Activated naive CD8-positive, alpha-beta T cell treated with anti-CD3 and anti-CD28 coated beads, Interleukin-2, amount 10 ng/mL, durations not matched to agents 7 days and 5 days (primary cell): ENCODE measurements at places on chromosomes 6 and 20. TPM values are rescaled to one million over a fixed set of nuclear protein-coding genes. Genes with fewer than 3 reads are reported as not detected.

MEI4 gene
- total RNA-seq, result not detected

SPATS1 gene
- total RNA-seq, result not detected

DOK5 gene
- total RNA-seq, result not detected

BEND6 gene
- total RNA-seq, result not detected

HLA-DRB5 gene
- total RNA-seq, result 0.26 TPM

CCM2L gene
- total RNA-seq, result not detected

SYTL3 gene
- 65.3 TPM for total RNA-seq

- no peaks in the 10 kb centered on the region for H3K36me3 ChIP-seq
- H3K4me1 ChIP-seq, result no peaks in the 10 kb centered on the region
- H3K27ac ChIP-seq, result no peak overlapping the region
- peaks cover 2% of the 10 kb centered on the region for H3K27me3 ChIP-seq
Observed at GRCh38 chr20:54590856-54591255, 115.5 kb downstream of the DOK5 start.

- no peaks in the 10 kb centered on the region for H3K36me3 ChIP-seq
- DNase-seq, result no peak
- no peaks in the 10 kb centered on the region for H3K27me3 ChIP-seq
- H3K27ac ChIP-seq, result no peak overlapping the region
- H3K4me3 ChIP-seq, result no peak overlapping the region
- H3K4me1 ChIP-seq, result no peaks in the 10 kb centered on the region
Observed at GRCh38 chr20:15248618-15249395, 911.4 kb upstream of the FLRT3 start.

DNA sequence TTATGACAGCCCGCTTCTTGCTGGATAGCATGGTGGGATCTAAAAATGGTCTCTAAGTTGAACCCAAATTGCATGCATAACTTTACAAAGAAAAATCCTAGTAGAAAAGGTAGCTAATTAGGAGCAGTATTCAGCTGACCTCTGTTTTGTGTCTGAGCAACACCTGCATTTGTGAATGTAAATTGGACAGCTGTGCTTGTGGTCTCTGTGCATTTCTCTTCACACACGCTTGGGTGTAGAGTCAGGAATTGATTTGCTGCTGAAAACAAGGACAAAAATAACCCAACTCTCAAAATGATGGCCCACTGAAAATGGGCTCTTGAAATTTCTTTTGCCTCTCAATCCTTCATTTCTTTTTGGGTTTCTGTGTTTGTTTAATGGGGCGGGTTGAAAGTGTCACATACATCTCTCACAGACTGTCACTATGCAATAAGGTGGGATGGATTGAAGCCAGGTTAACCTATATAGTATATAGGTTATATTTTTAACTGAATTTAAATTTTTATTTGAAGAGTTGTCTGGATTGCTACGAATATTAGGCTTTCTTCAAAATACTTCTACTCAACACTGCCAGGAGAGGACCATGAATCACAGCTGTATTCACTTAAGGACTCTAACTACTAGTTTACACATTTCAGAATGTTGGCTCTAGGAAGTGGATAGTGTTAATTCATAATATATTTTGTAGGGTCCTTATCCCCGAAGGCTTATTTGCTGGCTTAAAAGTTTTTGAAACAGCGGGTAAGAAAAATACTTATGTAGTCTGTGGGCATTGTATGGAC lies 46.5 kb downstream of the SOBP start:
- H3K4me3 ChIP-seq, result no peak overlapping the region
- no peak overlapping the region for H3K27ac ChIP-seq
- no peaks in the 10 kb centered on the region for H3K36me3 ChIP-seq
- peaks cover 7% of the 10 kb centered on the region for H3K27me3 ChIP-seq
- no peaks in the 10 kb centered on the region for H3K4me1 ChIP-seq

GRCh38 chr6:35474942-35475570 lies 6.9 kb downstream of the RPL10A start:
- peaks cover 20% of the 10 kb centered on the region for H3K4me1 ChIP-seq
- H3K36me3 ChIP-seq, result peaks cover 8% of the 10 kb centered on the region
- H3K27me3 ChIP-seq, result no peaks in the 10 kb centered on the region
- DNase-seq, result no peak
- H3K27ac ChIP-seq, result no peak overlapping the region

GRCh38 chr6:55822005-55822404 lies 53.4 kb downstream of the BMP5 start:
- no peak overlapping the region for H3K4me3 ChIP-seq
- no peaks in the 10 kb centered on the region for H3K27me3 ChIP-seq
- DNase-seq, result no peak
- no peaks in the 10 kb centered on the region for H3K36me3 ChIP-seq
- no peak overlapping the region for H3K27ac ChIP-seq

DNA sequence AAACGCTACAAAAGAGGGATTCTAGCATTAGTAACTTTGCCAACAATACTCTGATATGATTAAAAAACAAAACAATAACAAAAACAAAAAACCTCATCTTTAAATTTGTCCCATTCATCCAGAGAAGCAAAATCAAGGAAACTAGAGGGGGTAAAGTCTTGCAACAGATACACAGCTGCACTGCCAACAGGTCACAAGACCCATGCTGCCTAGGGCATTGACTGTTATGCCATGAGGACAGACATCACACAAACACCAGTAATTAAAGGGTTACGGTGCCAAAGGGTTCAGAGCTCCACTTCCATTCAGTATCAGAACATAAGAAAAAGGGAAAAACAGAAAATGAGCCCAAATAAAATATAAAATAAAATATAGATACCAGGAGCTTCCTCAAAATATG lies 1.6 kb downstream of the TBC1D20 start:
- H3K36me3 ChIP-seq, result peaks cover 8% of the 10 kb centered on the region
- H3K4me3 ChIP-seq, result peak overlapping the region; percentile 94
- no peak for DNase-seq
- no peaks in the 10 kb centered on the region for H3K27me3 ChIP-seq
- peaks cover 36% of the 10 kb centered on the region for H3K4me1 ChIP-seq
- H3K27ac ChIP-seq, result no peak overlapping the region

DNA sequence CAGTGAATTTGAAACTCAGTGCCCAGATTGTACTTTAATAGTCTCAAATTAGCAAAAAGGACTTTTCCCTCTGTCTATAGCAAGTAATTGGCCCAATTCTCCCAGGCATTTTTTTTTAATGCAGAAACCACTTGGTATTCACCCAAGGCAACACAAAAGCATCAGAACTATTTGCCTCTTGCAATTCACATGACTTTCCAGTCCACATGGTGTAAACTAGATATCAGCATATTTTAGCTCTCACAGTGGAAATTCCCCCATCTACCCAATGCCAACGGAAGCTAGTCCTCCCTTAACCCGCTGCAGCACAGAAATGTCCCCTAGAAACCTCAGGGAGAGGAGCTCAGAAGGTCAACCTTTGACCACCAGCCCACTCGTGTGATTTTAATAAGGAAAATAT lies 103.4 kb upstream of the CDYL start:
- no peak overlapping the region for H3K27ac ChIP-seq
- DNase-seq, result no peak
- no peaks in the 10 kb centered on the region for H3K4me1 ChIP-seq
- H3K4me3 ChIP-seq, result no peak overlapping the region

GRCh38 chr6:79510707-79511106 lies 26.5 kb downstream of the LCA5 start:
- DNase-seq, result no peak
- H3K36me3 ChIP-seq, result no peaks in the 10 kb centered on the region
- H3K27ac ChIP-seq, result no peak overlapping the region
- no peak overlapping the region for H3K4me3 ChIP-seq

- no peaks in the 10 kb centered on the region for H3K36me3 ChIP-seq
- DNase-seq, result peak; percentile 77
- no peaks in the 10 kb centered on the region for H3K27me3 ChIP-seq
- H3K4me3 ChIP-seq, result no peak overlapping the region
Observed at GRCh38 chr20:23606652-23607049, 934 bp upstream of the CST9 start.

DNA sequence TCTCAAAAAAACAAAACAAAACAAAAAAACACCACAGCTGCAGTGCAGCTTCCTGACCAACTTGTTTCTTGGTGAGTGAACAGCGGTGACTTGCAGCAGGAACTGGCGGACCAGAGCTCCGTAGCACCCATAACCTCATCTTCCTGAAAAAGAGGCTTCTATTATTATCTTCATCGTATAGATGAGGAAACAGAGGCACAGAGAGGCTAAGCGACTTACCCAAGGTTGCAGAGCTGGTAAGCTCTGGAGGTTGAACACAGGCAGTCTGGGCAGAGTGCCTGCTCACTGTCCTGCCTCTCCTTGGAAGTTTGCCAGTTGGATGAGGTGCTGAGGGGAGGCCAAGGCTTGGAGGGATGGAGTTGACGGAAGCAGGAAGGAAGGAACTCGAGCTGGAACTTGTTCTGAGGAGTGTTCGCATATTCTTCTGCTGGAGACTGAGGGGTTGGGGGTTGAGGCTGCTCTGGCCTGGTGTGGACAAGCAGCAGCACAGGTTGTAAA lies 47.9 kb upstream of the CCDC167 start:
- DNase-seq, result no peak
- H3K36me3 ChIP-seq, result no peaks in the 10 kb centered on the region
- H3K27ac ChIP-seq, result peak overlapping the region; percentile 63
- H3K27me3 ChIP-seq, result no peaks in the 10 kb centered on the region

- H3K27me3 ChIP-seq, result peaks cover 6% of the 10 kb centered on the region
- H3K4me1 ChIP-seq, result peaks cover 4% of the 10 kb centered on the region
- no peak for DNase-seq
Observed at GRCh38 chr6:3406891-3407809, 49.7 kb downstream of the SLC22A23 start.

- H3K27me3 ChIP-seq, result peaks cover 10% of the 10 kb centered on the region
- H3K27ac ChIP-seq, result no peak overlapping the region
- DNase-seq, result no peak
- H3K4me1 ChIP-seq, result no peaks in the 10 kb centered on the region
Observed at GRCh38 chr20:23200914-23201313, 114.8 kb upstream of the CD93 start.

GRCh38 chr6:138321934-138322333 lies 55.8 kb upstream of the SMIM28 start:
- no peak overlapping the region for H3K27ac ChIP-seq
- no peak for DNase-seq
- no peaks in the 10 kb centered on the region for H3K4me1 ChIP-seq
- peaks cover 6% of the 10 kb centered on the region for H3K27me3 ChIP-seq
- no peak overlapping the region for H3K4me3 ChIP-seq

DNA sequence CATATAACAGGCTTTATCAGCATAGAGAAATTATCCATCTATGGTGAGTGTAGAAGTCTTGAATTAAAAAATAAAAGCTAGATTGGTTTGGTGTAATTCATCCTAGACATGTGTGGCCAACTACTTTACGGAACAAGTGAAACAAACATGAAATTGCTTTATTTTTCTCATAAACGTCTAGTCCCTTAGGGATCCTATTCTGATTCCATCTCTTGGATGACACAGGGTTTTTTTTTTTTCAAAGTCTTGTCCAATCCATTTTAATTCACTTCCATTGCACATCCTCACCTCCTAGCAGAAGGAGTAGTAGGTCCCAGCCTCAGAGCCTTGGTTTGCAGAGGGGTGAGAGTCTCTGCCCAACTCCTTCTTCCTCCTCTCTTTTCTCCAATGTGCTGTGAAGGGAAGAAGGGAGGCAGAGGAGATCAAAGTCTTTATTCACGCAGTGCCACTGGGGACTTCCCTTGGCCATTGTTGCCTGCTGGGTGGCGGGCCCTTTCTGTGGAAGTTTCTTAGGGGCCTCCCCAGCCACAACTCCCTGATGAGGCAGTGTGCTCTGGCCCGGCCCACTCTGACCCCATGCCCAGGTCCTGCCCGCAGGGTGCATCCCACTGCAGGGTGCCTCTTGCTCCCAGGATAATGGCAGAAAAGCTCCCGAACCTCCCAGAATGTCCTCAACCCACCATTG lies 104.4 kb upstream of the SNX9 start:
- no peak for DNase-seq
- no peaks in the 10 kb centered on the region for H3K4me1 ChIP-seq
- peaks cover 1% of the 10 kb centered on the region for H3K36me3 ChIP-seq

DNA sequence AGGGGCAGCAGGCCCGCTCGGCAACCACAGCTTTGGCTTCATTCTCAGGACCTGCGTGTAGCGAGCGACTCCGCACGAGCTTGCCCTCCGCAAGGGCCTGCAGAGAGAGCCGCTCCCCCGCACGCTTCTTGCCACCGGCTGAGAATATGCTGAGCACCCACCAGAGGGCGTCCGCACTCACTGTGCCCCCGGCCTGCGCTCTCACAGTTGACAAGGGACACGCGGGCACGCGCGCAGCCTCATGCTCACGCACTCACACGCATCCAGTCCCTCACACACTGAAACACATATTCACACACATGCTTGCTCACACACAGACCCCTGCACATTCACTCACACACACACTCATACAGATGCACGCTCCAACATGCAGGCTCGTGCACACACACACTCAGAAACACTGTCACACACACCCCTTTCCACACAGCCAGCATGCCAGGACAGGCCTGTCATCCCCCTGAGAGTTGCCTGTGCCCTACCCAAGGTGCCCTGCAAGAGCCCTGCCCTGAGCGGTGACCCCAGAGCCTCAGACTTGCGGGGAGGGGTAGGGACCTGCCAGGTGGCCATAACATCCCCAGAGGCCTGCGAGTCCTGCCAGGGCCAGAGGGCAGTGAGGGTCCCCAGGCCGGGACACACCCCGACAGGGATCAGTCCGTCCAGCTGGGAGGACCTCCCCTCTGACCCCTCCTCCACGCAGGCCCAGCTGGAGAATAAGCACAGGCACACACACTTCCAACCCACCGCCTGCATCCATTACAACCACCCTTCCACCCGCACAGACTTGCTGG lies 174.1 kb downstream of the BMP7 start:
- peaks cover 4% of the 10 kb centered on the region for H3K4me1 ChIP-seq
- DNase-seq, result peak; percentile 75
- H3K27ac ChIP-seq, result no peak overlapping the region
- no peaks in the 10 kb centered on the region for H3K36me3 ChIP-seq
- no peak overlapping the region for H3K4me3 ChIP-seq
- H3K27me3 ChIP-seq, result peaks cover 7% of the 10 kb centered on the region

- H3K4me1 ChIP-seq, result no peaks in the 10 kb centered on the region
- DNase-seq, result no peak
- H3K4me3 ChIP-seq, result no peak overlapping the region
- no peaks in the 10 kb centered on the region for H3K36me3 ChIP-seq
Observed at GRCh38 chr20:53100476-53100911, 128.3 kb downstream of the TSHZ2 start.

DNA sequence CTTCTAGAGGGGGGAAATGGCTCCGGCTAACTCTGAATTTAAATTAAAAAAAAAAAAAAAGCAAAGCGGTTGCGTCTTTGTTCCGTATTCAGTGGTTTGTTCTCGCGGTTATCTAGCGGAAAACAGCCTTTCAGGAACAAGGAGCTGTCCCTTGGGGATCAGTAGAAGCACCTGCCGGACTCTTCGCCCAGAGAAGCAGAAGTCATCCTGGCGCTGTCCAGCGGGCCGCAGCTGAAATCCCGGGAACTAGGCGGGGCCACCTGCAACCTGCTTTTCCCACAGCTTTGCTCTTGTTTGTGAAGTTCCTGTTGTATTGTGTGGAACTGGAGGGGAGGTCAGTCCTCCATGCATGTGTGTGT lies 43.9 kb upstream of the GJE1 start:
- H3K27me3 ChIP-seq, result peaks cover 29% of the 10 kb centered on the region
- no peak for DNase-seq
- H3K36me3 ChIP-seq, result no peaks in the 10 kb centered on the region
- H3K4me3 ChIP-seq, result no peak overlapping the region
- no peaks in the 10 kb centered on the region for H3K4me1 ChIP-seq
